ENCODE measurements at places on chromosomes 7 and 10. TPM values are rescaled to one million over a fixed set of nuclear protein-coding genes. Genes with fewer than 3 reads are reported as not detected.

JCAD gene
- total RNA-seq, result 1.2 TPM

PDZD8 gene
- 11.8 TPM for total RNA-seq

PNLIPRP1 gene
- total RNA-seq, result not detected

OR2A12 gene
- total RNA-seq, result not detected

SFRP4 gene
- total RNA-seq, result under 0.01 TPM

AP1S1 gene
- total RNA-seq, result 306 TPM

STEAP1B gene
- 3.2 TPM for total RNA-seq

ZNF138 gene
- total RNA-seq, result 3.5 TPM
